ENCODE measurements at places on chromosomes 3 and 15.

- DNase-seq = no peak
These were observed 40.8 kb downstream of the CLSTN2 start for GRCh38 chr3:139975594-139976365.

DNA sequence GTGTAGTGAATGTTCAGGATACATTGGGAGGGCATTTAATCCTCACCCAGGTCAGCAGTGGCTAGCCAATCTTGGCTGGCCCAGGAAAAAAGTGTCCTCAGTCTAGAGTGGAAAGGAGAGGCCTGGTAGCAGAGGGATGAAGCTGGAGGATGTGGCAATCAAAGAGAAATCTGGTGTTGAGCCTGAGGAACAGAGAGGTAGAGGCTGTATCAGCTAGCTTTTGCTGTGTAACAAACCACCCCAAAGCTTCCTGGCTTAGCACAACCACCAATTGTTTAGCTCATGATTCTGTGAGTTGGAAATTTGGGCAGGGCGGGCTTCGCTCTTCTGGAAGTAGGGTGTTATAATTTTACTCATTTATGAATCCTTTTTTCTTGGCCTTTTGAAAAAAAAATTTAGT lies 49.8 kb upstream of the PRR23E start:
- DNase-seq = no peak

DNA sequence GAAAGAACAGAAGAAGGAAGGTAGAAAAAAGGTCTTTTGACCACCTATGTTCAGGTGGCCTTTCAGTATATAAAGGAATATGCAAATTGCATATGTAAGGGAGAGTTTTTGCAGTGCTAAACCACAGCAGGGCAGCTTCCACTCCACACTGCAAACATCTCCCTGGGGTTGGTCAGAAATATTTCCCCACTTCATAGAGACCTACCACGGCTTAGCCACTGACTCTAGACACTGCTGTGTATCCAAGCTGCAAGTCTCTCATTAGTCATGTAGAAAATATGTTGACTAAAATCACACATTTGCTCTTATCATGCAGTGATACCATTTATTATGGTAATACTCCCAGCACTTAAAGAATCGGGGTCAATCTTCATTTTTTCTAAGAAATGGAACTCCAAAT lies 214.9 kb upstream of the NR2F2 start:
- DNase-seq = no peak

DNA sequence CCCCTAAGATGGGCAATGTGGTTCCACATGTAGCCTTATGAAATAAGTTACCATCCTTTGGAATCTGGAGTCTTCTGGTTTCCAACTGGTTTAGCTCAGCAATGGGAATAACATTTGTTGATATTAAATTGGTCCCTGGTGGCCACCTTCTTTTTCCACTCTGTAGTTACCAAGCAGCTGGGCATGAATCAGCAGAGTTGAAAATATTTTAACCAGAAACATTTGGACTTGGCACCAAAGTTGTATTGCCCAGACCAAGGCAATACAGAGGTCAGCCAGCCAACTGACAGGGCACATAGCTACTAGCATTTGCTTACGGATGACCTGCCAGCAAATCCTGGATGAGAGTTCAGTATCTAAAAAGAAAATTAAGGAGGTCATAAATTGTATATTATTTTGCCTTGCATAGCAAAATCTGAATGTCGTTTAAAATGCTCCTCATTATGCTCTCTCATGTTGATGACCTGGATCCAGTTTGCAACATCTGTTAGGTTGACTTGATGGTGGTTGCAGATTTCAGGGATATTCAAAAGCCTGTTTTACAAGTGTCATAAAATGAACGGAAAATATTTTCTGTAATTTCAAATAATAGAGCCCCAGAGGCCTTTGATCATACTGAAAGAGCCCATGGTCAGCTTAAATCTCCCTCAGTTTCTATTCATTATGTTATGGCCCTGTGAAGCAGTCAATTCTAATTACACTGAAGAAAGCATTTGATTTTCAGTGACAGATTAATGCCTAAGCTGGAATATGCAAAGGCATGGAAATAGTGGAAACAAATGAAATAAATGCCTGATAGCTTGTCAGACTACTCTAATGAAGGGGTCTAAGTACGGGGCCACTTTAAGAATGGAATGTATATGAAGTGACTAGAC lies 54.6 kb downstream of the PPM1L start:
- DNase-seq = no peak

DNA sequence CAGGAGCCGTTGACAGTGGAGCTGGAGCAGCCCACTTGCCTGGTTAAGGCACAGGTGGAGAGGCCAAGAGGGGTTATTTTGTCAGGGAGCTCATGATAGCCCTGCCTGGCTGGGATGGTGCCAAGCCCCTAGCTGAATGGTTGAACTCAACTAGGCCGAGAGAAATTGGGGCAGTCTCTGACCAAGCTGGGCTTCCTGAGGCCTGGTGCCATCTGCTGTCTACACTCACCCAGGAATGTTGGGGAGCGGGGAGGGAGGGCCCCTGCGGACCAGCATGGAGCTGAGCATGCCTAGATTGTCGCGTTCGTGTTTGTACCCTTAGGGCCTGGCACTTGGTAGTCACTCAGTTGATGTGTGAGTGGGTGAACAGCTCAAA lies 1.2 kb downstream of the BRPF1 start:
- no peak for DNase-seq

DNA sequence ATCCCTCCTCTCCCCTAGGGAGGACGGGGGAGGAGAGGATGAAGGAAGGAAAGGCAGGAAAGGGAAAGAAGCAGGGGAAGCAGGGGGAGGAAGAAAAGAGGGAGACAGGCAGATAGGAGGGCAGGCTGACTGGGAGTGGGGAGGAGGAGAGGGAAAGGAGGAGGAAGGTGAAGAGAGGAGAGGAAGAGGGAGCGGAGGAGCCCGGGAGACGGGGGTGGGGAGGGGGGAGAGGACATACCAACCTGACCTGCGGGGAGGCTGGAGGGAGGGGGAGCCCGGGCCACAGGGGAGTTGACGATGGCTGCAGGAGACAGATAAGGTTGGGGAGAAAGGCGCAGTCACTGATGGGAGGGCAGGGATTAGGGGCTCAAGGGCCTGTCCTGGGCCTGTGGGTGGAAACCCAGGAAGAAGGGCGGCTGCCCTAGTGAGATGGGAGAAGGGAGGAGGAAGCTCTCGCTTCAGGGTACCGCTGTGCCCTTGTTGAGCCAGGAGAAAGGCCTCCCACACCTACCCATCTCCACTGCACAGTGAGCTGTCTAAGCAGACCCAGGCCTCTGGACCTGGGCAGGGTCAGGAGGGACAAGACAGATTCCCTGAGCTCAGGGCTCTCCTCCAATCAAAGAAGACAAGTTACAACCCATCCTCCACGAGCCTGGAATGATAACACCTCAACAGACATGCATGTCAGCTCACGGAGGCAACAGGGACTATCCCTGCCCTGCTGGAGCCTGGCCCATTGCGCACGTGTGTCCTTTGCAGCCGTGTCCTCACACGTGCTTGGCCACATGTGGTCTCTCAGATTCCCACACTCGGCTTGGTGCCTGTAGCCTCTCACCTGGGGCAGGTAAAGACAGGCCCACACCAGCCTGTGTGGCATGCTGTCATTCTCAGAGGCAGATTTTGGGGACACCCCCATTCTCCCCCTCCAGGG lies 27.9 kb downstream of the C3orf18 start:
- DNase-seq = no peak

GRCh38 chr3:4802903-4803302 lies 176.3 kb upstream of the BHLHE40 start:
- DNase-seq = no peak

GRCh38 chr3:127209155-127209839 lies 16.4 kb downstream of the PRR23E start:
- DNase-seq = no peak

Measured in stimulated activated CD8-positive, alpha-beta memory T cell treated with anti-CD3 and anti-CD28 coated beads, Interleukin-15, amount 100 ng/mL, for 24 hours (primary cell).